Vagina (tissue), 2 donors: ENCODE measurements at places on chromosomes 1 and 21. TPM values are rescaled to one million over a fixed set of nuclear protein-coding genes. Genes with fewer than 3 reads are reported as not detected.

GRCh38 chr21:45550522-45551210 lies 8.4 kb upstream of the SLC19A1 start:
- no peak for DNase-seq

GRCh38 chr1:17919525-17920439 lies 164.6 kb downstream of the ACTL8 start:
- no peak for DNase-seq

- DNase-seq: peak; percentile 76
These were observed 13.3 kb upstream of the PCBP3 start for GRCh38 chr21:45630066-45630694.

- no peak for DNase-seq
These were observed 36.0 kb upstream of the KIF26B start for GRCh38 chr1:245118806-245119205.

- no peak for DNase-seq
These were observed 35.2 kb upstream of the B3GALT2 start for GRCh38 chr1:193221651-193222050.

- no peak for DNase-seq
These were observed 13.7 kb upstream of the E2F2 start for GRCh38 chr1:23544444-23545389.

GRCh38 chr1:245858722-245859492 lies 648.2 kb downstream of the SMYD3 start:
- no peak for DNase-seq

DNA sequence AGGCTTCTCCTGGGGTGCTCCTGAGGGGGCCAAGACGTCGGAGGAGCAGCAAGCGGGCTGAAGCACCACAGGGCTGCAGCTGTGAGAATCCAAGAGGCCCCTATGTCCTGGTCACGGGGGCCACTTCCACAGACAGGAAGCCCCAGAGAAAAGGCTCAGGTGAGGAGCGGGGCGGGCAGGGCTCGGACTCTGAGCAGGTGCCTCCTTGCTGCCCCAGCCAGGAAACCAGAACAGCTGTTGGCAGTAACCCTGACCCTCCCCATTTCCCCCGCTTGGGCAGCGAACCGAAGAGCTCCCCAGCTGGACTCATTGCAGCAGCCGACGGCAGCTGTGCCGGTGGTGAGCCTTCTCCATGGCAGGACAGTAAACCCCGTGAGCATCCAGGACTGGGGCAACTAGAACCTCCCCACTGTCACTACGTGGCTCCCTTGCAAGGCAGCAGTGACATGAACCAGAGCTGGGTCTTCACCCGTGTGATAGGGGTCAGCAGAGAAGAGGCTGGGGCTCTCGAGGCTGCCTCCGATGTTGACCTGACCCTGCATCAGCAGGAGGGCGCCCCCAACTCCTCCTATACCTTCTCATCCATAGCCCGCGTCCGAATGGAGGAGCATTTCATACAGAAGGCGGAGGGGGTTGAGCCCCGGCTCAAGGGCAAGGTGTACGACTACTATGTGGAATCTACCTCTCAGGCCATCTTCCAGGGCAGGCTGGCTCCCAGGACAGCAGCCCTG lies 625 bp downstream of the KLHDC7A start:
- DNase-seq: no peak

DNA sequence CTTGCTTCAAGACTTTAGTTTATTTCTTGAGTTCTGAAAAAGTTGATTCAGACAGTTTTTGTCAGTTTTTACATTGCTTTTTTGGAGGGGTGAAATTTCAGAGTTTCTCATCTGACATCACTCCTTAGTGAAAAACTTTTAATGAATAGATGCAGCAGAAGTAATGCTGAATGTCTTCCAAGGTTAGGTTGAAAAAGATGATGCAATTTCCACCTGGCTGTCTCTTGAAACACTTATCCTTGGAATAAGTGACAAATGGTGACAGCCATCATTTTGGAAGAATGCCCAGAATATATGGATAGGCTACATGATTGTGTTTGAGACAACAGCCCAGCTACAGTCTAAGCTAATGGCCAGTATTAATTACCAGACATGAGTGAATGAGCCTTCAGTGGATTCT lies 140.8 kb downstream of the ZNF644 start:
- DNase-seq: no peak

DNA sequence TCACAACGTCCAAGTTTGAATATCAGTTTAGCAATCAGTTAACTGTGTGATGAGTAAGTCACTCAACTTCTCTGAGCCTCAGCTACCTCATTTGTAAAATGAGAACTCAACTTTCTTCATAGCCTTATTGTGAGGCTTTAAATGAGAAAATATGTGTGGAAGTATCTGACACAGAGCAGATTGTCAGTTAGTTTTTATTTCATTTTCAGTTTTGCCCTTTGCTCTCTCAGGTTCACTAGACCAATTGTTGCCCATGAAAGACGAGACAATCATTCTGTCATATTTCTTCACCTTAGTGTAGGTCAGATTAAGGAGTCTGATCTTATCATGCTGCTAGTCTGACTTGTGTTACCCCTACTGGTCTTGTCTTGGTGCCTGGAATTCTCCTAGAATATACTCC lies 232.8 kb upstream of the PTBP2 start:
- DNase-seq: no peak

GRCh38 chr1:174352883-174353608 lies 94.7 kb upstream of the GPR52 start:
- DNase-seq: no peak

DNA sequence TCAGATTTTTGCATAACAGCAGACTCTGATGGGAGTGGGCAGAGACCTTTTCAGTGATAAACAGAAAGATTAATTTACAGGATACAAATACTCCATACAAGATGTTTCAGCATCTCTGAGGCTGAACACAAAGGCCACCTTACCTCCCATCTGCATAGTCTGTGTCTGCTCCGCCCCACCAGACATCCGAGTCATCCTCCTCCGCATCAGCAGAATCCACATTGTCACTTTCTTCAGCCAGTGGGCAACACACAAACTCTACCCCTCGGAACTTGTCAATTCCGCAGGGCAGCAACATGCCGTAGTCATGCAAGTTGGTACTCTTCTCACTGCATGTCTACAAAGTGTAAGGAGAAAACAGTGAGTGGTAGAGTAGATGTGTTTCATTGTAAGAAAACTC lies 119.7 kb downstream of the APP start:
- DNase-seq: no peak

- no peak for DNase-seq
These were observed 7.1 kb downstream of the C1orf226 start for GRCh38 chr1:162388615-162389014.

GRCh38 chr1:30446095-30446494 lies 277.3 kb downstream of the MATN1 start:
- peak; percentile 16 for DNase-seq

GRCh38 chr1:172211221-172211620 lies 209.3 kb upstream of the C1orf105 start:
- DNase-seq: no peak

OR2T2 gene
- not detected for total RNA-seq

PERM1 gene
- total RNA-seq: not detected

GNPAT gene
- 28.7 TPM for total RNA-seq
